ENCODE measurements at places on chromosomes 1 and 21.
A peak's percentile ranks its signal among the peaks of the same experiment; 100 is the strongest.

DNA sequence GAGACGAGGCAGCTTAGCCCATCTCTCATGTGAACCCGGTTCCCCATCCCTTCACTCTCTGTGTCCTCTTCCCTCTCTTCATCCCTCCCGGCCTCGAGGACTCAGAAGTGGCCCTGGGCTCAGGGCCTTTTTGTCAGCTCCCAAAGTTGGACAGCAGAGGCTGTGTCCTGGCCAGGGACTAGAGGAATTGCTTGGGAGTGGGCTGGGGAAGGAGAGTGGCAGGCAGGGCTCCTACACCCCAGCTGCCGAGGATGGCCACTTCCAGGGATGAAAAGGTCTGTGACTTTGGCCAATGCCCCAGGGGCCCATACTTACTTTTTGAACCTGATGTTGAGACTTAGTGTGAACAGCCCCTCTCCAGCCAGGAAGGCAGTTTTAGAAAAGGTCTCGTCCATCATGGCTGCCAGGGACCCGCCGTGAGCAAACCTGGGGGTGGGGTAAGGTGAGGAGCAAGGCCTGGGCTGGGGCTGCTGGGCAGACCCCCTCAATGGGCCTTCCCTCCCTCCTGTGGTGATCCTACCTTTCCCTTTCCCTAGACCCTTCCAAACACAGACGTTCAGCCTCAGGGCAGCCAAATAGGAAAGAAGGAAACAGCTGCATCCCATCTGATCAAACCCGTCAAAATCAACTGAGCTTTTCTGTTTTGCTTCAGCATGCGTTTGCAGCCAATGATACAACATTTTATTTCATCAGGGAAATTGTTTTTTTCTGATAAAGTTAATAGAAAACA is 5.5 kb downstream of the THEM5 start:
- DNase-seq = no peak

DNA sequence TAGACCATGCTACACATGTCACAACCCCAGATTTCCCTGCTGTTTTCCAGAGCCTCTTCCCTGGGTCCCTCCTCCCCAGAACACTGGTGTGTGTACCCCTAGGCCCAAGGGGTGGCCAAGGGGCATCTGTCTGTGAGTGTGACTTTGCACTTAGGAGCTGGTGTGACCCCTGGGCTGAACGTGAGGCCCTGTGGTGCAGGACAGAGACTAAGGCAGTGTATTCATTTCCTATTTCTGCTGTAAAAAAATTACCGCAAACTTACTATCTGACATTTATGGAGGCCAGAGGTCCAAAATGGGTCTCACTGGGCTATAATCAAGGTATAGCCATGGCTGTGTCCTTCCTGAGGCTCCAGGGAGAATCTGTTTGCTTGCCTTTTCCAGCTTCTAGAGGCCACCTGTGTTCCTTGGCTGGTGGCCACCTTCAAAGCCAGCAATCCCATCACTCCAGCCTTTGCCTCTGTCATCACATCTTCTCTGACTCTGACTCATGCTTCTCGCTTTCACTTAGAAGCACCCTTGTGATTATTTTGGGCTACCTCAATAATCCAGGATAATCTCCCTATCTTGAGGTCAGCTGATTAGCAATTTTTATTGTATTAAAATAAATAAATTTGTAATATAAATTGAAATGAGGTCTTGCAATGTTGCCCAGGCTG is 24.0 kb upstream of the ELOA start:
- no peak for DNase-seq

DNA sequence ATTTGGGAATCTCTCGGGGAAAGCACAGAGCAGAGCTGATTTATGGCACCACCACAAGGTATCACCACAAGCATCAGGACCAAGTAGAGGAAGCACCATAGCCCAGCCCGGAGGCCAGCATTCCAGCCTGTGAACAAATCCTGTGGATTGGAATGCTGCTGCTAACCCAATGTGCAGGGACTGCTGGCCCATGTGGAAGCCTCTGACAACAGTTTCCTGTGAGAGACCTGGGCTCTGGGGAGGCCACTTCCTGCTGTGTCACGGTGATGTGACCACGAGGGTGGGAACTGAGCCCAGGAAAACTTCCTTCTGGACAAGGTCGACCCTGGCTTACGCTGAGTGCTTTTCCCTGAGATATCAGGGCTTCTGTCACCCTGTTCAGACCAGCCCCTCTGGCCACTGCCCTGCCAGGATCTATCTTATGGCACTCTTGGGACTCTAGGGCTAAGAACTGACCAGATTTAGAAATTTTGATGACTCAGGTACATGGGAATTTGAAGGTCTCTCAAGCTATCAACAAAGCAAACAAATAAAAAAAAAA is 88.3 kb upstream of the NGF start:
- DNase-seq = no peak

DNA sequence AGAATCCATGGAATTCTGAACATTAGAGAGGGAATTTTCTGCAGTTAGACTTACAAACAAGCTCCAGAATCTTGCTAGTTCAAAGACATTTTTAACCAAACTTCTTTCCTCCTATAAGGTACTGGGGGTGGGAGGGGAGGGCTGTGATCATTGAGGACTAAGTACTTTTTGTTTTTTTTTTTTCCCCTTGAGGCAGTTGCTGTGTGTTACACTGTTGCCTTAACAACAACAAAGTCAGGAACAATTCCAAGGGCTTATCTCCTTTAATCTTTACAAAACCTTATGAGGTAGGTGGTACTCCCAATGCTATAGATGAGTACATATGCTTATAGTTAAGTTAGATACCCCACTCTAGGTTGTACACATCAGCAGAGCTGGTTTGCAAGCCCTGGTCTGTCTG is 62.9 kb downstream of the PPP1R12B start:
- no peak for DNase-seq

DNA sequence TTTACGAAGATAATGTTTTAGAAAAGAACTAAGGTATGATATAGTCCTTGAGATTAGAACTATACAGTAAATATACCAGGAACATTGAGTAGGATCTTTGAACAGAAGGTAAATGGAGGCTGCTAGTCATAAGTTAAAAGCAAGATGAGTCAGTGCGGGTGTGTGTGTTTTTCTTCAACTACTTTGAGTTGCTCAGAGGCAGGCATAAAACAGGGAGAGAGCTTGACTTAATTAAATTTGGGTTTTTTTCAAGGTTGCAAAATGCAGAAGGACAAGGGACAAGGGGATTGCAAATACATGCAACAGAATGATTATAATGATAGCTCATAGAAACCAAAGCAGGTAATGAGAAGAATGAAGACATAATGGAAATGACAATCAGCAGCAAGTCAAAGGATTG is 815.1 kb downstream of the NCAM2 start:
- no peak for DNase-seq

GRCh38 chr1:8567146-8567545 is 249.2 kb downstream of the SLC45A1 start:
- no peak for DNase-seq

GRCh38 chr1:25064465-25065240 is 134.6 kb upstream of the RUNX3 start:
- no peak for DNase-seq

DNA sequence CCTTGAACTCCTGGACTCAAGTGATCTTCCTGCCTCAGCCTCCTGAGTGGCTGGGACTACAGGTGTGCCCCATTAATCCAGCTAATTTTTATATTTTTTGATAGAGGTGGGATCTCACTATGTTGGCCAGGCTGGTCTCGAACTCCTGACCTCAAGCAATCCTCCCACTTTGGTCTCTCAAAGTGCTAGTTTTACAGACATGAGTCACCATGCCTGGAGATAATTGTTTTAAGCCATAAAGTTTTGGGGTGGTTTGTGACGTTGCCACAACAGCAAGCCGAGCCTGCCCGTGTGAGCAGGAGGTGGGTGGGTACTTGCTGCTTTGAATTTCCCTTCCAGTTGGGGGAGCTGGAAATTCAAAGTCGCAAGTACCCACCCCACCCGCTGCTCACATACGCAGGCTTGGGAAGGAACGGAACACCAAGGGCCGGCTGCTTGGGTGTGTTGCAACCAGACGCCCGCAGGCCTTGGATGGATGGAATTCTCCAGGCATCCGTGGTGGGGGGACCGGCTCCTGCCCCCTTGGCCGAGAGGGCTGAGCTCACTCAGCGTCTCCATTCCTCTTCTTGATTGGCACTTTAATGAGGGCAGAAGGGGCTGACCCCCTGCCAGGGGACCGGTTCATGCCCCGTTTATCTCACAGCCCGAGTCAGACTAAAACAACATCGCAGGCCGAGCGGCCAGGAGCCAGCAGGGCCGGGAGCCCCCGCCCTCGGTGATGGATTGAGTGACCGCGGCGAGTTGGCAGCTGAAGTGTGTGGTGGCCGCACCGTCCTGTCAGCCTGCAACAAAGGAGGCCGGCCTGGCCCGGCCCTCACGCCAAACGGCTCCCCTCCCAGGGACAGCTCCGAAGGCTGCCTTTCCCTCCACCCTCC is 78.1 kb downstream of the DHRS3 start:
- DNase-seq = no peak

- no peak for DNase-seq
These were observed 7.1 kb downstream of the MYOM3 start for GRCh38 chr1:24104854-24105253.

DNA sequence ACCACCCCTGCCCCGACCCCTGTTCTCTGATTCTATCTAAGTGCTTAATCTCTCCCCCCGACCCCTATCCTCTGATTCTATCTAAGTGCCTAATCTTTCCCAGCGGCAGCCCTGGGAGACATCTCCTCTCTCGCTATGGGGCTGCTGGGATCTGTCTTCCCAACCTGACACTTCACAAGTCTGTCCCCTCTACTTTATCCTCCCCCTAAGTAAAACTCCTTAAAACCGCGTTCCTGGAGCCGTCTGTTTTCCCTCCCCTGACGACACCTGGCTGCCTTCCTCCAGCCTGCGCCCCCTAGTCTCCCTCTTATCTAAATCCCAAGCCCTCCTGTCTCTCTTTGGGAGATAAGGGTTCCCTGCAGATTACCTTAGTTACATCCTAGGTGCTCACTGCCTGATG is 30.5 kb downstream of the EPHB2 start:
- no peak for DNase-seq

DNA sequence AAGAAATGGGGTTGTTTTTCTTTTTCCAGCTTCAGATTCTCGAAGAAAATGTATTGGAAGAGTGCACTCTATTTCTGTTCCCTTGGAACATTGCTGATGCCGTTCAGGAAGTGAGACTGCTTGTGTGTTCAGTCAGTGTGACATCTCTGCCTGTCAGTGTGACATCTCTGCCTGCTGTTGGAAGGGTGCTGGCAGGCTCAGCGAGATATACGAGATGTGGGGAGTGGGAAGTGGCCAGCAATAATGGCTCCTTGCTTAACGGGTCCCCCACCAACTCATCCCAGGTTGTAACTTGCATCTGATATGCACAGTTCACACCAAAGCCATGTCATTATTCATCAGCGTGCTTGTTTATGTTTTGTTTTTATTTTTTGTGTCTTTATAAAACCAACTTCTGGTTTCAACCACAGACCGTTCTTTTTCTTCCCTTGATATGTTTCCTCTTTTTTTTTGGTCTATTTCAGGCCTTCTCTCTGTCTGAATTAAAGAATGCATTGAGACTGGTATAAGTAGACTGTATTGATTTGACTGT is 145.4 kb downstream of the GALNT2 start:
- no peak for DNase-seq

DNA sequence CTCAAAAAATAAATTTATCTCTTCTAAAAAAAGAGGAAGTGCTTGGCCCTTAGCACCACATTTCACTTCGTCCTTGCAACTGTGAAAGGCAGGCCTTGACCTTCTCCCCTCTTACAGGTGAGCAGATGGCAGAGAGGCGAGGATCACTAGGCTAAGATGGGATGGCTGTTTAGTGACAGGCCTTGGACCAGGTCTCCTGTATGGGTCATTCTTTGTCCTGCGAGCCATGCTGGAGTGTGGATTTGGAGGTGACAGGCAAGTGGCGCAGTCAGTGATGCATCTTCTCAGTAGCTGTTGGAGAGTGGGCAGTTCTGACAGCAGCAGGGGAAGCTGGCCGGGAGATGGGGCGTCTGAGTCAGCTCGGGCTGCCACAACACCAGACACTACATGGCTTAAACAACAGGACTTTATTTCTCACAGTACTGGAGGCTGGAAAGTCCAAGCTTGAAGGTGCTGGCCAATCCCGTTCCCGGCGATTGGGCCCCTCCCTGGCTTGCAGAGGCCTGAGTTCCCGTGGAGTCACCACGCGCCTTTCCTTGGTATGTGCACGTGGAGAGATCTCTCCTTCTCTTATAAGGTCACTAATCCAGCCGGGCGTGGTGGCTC is 16.5 kb downstream of the SLC27A3 start:
- no peak for DNase-seq

GRCh38 chr1:10647414-10648170 is 148.9 kb downstream of the CASZ1 start:
- no peak for DNase-seq

- DNase-seq = peak; percentile 66
These were observed 21.6 kb upstream of the BCL10 start for GRCh38 chr1:85297855-85298629.

GRCh38 chr1:223097713-223098112 is 45.3 kb downstream of the TLR5 start:
- DNase-seq = no peak

GRCh38 chr1:212980123-212980785 is 29.9 kb downstream of the VASH2 start:
- no peak for DNase-seq

DNA sequence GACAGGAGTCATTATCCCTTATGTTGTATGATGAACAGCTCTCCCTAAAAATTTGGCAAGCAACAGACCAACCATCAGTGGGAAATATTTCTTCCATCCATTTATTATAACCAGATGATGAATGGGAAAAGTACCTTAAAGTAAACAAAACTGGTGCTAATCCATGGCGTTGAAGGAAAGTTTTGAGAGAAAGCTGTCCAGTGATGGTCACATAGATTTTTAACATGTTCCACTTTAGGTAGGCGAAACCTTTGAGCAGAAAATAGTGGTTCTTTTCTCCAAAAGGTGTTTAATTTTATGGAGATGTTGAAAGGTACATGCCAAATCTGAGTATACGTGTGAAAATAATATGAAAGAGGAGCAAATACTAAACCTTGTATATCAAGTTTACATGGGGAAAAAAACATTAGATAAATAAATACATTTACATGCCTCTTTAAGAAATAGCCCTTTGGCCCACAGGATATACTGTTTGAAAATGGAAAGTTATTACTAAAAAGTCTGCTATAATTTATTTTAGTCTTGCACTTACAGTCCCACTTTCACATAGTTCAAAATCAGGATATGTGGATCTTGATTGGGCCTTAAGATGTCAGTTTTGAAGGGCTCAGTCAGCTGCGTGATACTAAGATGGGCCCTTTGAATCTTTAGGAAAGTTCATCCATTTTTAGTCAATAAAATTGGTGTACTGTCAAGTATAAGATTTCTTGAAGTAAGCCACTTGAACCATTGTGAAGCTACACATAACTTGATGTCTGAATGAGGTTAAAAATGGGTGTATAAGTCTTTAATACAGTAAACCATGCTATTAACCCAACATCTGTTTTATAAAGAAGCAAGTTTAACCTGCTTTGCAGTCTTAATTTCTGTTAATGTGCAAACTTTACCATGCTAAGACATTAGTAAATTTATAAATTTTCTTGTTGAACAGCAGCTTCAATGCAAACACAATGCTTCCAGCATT is 10.5 kb downstream of the RPL5 start:
- DNase-seq = no peak

- no peak for DNase-seq
These were observed 48.3 kb upstream of the LAMC2 start for GRCh38 chr1:183137782-183138181.

- DNase-seq = no peak
These were observed 14.2 kb upstream of the MCOLN3 start for GRCh38 chr1:85062425-85063026.

- DNase-seq = no peak
These were observed 49.6 kb downstream of the TARBP1 start for GRCh38 chr1:234429434-234429806.

GRCh38 chr1:235571482-235571881 is 67.2 kb upstream of the B3GALNT2 start:
- DNase-seq = no peak

Measured in NCI-H774 (cell line).